ENCODE measurements at places on chromosomes 6 and 20.

DNA sequence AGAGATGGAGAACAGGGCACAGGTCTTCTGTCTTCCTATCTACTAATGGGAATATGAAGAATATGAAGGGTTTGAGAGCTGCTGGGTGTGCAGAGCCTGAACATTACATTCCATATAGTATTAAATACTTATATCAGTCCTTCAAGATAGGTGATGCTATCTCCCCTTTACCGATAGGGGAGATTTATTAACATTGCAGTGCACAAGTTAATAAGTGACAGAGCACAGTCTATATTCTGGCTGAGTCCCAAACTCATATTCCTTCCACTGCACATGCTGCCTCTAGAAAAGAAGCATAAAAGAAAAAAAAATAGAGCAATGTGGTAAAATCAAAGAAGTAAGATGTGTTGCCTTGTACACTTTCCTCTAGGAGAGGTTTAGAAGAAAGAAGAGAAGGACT lies 18.5 kb upstream of the KIAA0408 start:
- DNase-seq, result no peak

DNA sequence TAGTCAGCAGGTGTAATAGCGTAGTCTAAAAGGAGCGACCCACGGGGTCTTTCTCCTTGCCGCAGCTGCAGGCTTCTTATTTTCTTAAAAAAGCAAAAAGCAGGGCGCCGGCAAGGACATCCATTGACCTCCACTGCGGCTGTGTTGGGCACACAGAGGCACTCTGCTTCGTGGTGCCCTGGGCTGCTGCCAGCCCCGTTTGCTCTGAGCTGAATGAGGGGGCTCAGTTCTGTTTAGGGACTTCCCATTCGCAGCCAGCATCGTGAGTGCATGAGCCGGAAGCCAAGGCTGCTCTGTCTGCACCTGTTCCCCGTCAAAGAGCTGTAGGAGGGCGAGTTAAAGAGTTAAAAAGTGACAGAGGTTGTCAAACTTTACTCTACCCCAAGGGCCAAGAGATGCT lies 1.7 kb upstream of the SLC22A2 start:
- DNase-seq, result no peak

DNA sequence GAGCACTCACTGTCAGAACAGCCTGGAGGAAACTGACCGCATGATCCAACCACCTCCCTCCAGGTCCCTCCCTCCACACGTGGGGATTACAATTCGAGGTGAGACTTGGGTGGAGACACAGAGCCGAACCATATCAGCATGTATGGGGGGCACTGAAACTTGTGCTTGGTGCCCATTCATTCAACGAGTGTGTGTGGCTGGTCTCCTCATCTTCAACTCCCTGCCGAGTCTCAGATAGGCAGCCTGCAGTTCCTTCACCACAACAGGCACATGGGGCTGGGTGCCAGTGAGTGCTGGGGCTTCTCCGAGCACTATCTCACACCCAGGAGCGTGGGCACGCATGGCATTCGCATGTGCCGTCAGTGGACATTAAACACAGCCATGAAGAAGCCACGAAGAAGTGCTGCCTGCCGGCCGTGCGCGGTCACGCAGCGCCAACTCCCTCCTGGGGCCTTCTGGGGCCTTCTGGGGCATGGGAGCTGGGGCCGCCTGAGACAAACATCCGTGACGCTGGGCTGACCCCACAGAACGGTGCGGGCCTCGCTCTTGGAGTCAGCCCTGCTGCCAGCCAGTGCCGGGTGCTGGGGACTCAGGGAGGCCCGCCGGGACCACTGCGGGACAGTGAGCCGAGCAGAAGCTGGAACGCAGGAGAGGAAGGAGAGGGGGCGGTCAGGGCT lies 714 bp upstream of the RTEL1 start:
- no peak for DNase-seq

DNA sequence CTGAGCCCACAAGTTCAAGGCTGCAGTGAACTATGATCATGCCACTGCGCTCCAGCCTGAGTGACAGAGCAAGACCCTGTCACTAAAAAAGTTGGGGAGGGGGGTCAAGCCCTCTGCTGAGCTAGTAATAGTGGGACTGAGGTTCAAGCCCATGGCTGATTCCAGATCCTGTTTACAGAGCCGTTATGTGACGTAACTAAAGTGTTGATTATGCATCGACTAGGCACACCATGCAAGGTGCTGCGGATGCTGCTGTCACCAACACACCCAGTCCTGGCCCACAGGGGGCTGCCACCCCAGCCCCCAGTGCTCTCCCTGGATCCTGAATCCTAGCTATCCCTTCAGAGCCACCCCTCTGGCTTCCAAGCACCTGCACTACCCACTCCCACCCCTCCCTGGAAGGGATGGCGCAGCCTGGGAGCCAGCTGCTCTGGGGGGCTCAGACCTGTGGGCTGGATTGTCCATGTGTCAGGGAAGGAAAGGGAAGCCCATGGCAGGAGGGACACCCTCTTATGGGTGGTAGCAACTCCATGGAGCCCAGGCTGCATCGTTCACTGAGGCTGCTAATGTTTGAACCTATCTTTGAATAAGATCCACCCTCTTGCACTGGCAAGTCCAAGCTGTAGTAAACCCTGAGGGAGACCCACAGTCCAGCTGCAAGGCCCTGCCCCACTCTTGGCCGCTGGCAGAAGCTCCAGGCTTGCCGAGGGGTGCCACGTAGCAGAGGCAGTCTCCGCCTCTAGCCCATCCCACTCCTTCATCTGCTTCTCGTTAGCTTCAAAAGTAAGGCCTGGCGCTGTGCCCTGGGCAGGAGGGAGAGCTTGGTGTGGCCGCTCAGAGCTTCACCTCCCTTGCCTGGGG lies 95.0 kb downstream of the SNX5 start:
- no peak for DNase-seq
